ENCODE measurements at places on chromosomes 1 and 21.

DNA sequence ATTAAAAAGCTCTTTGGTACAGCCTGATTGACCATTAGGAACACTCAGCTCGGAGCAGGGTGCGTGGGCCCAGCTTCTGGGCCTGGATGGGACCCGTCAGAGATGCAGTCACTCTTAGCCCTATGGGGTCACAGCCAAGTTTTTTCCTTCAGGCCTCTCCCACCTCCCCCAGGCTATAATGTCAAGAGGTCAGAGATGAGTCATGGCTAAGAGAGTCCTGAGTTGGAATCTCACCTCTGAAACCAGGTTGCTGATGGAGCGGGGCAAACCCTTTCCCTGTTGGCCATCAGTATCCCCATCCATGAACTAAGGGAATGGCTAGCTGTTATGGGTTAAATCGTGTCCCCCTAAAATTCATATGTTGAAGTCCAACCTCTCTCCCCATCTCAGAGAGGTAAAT, 195.9 kb upstream of the POU3F1 start:
- DNase-seq, result no peak

DNA sequence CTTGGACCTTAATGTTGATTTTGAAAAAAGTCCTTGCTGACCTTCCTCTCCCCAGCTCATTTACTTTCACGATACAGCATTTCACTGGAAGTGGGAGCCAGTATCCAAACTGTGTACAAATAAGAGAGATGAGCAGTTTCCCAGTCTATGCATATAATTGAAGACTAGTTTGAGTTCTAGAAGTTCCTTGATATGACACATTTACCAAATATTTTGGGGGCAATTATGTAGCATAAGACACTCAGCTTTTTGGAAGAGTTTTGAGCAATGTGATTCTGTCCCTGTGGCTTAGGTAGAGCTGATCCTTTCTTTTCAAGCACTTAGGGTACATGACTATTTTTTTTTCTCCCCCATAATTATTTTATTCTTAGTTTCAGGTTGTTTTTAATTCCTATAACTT, 26.4 kb downstream of the GIPC2 start:
- DNase-seq, result no peak

GRCh38 chr1:58189453-58189852, 357.1 kb downstream of the OMA1 start:
- DNase-seq, result no peak

- DNase-seq, result no peak
Observed at GRCh38 chr1:201268604-201269151, 14.6 kb upstream of the PKP1 start.

DNA sequence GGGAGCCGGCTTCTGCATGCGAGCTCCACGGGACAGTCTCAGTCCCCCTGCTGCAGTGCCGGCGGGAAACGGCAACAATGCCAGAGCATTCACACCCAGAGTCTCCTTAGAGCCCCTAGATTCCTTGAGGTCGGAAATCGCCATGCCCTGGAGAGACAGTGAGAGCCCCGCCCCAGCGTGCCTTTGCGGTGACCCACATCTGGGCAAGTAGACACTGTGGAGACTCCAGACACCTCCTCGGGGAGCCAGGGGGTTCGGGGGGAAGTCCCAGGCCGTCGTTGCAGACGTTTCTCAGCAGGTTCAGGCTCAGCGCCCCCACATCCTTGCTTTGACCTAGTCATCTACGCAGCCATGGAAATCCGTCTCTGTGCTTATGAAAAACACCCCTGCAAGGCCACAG, 81.3 kb upstream of the ARHGEF16 start:
- DNase-seq, result no peak

DNA sequence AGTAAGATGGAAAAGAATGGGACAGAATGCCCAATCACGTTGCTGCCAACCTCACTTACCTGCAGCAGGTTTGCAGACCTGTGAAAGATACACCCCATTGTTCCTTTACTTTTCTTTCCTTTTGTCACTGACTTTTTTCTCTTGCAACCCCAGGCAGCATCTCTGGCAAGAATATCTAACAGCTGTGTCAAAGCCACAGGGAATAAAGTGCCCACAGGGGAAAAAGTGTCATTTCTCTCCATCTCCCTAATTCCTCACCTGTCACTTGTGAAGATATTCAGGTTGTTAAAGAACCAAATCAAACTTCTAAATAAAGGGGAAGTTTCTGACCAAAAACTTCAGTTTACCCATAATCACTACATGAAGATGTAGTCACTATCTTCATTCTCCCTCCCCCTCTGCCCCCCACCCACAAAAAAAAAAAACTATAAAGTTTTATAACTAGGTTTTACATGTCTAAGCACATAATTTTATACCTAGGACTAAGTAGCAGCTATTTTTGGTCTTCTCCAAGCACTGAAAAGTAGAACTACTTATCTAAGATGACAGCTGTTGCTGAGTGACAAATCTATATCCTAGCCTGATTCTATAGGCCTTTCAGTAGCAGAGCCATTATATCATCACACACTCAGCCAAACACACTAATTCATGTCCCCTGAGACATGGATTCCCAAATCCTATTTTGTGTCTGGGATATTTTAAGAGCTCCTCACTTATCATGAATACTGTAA, 54.9 kb downstream of the TBX15 start:
- no peak for DNase-seq

GRCh38 chr1:32894681-32895080, 6.5 kb downstream of the TMEM54 start:
- no peak for DNase-seq

DNA sequence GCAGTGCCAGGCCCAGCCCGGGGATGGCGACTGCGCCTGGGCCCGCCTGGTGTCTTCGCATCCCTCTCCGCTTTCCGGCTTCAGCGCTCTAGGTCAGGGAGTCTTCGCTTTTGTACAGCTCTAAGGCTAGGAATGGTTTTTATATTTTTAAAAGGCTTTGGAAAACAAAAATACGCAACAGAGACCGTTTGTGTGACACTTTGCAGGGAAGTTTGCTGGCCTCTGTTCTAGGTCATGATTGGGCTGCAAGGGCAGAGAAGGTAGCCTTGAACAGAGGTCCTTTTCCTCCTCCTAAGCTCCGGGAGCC, 719 bp downstream of the SOD1 start:
- no peak for DNase-seq

GRCh38 chr1:212937034-212937433, 13.3 kb upstream of the VASH2 start:
- DNase-seq, result no peak

- DNase-seq, result no peak
Observed at GRCh38 chr1:232528472-232529089, 101.4 kb downstream of the SIPA1L2 start.

- no peak for DNase-seq
Observed at GRCh38 chr1:181133969-181134418, 45.5 kb downstream of the IER5 start.

DNA sequence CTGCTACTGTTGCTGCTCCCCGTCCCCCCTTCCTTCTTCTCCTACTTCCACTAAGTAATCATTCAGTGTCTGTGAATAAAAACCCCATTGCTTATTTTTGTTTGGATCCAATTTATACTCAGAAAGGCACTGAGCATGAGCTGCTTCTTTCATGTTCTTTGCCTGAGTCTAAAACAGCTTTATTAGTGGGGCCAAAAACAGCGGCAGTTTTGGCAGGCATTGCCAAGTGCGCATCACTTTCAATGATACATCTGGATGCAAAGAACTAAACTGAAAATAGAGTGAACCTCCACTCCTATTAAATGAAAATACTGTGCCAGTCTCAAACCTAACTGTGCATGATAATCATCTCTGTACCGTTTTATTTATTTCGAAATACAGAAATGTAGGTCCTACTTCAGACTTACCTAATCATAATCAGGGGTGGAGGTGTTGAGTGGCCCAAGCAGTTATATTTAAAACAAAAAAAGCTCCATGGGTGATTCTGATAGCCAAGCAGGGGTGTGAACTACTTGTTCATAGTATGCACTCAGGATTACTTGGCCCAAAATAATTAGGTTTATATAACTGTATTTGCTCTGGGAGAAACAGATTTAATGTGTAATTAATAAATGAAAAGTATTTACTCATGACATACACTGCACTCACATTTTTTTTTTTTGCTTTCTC, 48.4 kb downstream of the NEK7 start:
- no peak for DNase-seq

DNA sequence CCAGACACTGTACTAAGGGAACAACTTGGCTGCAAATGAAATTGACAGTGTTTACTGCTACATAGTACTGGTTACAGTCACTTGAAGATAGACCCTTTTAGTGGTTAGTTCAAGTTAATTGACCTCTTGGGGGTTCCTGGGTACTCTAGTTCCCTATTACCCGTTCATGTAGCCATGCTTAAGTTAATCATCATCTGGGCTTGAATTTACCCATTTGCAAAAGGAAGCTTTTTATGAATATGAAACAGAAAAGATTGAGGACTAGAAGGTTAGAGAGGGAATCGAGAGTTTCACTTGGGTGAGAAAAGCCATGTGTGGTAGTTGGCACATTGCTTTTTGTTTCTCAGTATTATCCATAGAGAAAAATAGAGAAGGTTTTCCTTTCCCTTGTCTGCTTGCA, 2.7 kb downstream of the MIA3 start:
- no peak for DNase-seq

DNA sequence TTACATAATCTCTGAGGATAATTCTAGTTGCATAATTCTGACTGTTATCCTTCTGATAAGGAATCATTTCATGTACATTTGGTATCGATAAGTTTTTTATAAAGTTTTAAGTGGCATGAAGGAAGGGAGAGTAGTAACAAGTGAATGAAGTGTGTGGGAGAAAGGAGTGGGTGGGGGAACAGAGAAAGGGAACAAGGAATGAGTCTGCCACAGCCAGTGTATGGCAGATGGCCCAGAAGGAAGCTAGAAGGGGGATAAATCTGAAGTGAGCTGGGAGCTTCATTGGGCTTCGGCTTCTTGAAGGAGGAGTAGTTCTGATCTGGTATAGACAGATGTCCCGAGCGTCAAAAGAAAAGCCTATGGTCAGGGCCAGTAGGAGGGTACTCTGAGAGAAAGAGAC, 18.6 kb downstream of the ZBTB40 start:
- no peak for DNase-seq

DNA sequence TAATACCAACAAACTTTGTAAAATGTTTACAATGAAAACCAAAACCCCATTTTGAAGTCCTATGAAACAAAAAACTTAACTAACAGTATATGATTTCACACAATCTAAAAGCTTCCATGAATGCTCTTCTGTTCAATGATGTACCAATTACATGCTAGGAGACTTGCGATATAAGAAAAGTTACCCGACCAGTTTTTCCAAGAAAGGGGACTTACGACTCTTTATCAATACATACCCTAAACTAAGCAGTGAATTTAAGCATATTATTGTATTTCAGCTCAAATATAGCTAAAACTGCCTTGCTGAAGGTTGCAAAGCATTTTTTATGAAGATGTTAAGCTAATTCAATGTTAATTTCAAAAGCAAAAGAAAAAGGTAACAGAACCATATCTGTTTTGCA, 15.6 kb downstream of the SSX2IP start:
- DNase-seq, result no peak

DNA sequence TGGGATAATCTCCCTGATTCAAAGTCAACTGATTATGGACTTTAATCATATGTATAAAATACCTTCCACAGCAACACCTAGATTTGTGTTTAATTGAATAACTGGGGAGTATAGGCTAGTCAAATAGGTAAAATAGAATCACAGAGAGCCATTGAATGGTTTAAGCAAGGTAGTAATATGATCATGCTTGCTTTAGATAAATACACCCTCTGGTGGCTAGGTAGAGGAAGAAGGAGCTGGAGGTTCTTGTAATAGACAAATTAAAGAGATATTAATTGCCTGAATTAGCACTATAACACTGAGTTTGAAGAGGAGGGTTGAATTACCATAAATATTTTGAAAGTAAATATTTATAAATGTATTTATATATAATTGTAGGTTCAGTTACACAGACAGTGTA, 40.3 kb downstream of the DIRAS3 start:
- DNase-seq, result no peak

- no peak for DNase-seq
Observed at GRCh38 chr1:184524248-184524647, 137.4 kb downstream of the C1orf21 start.

DNA sequence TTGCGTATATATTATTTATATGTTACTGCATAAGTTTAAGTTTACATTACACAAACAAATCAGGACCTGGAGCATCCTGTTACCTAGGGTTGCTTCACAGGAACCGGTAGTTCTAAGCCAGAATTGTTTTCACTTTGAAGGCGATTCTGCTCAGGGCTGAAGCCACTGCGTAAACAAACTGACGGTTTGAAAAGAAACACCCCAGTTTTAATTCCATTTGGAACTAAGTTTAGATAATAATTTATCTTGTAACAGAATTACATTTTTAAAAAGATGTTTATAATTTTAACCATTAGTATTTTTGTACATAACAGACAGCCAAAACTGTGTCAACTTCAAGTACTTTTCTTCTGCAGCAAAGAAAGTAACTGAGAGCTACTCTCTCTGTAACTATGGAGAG, 282.1 kb upstream of the LYPLAL1 start:
- DNase-seq, result no peak

- no peak for DNase-seq
Observed at GRCh38 chr1:151840421-151840820, 801 bp upstream of the C2CD4D start.

- no peak for DNase-seq
Observed at GRCh38 chr1:155481741-155482241, 80.8 kb downstream of the ASH1L start.

- peak; percentile 46 for DNase-seq
Observed at GRCh38 chr1:116377541-116378529, 4.8 kb downstream of the ATP1A1 start.

GRCh38 chr1:227785805-227786671, 29.4 kb upstream of the PRSS38 start:
- DNase-seq, result no peak

DNA sequence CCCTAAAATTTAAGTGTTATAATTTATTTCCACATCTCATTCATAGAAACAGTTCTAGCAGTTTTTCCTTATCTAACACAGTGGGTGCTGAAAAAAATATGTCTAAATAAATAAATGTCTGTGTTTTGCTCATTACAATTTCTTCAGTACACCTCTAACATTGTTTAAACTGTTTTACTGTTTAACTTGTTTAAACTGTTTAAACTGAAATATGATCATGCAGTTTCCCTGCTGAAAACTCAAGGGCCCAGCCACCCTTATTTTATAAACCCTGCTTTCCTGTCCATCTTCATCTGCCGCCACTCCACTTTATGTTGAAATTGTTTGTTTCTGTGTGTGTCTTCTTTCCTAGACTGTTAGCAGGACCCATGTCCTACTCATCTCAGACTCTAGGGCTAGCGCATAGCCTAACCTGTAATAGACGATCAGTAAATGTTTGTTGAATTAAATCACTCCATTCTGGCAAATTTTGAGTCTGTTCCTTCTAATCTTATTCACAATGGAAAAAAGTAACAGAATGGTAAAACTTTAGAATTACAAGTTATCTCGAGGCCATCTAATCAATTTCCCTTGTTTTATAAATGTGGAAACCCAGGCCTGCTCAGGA, 9.4 kb upstream of the PIK3C2B start:
- no peak for DNase-seq

- no peak for DNase-seq
Observed at GRCh38 chr21:36507397-36508018, 27.6 kb upstream of the CLDN14 start.

GRCh38 chr1:74333244-74333643, 98.1 kb downstream of the TNNI3K start:
- no peak for DNase-seq
